ENCODE measurements at places on chromosomes 6 and 20.

DNA sequence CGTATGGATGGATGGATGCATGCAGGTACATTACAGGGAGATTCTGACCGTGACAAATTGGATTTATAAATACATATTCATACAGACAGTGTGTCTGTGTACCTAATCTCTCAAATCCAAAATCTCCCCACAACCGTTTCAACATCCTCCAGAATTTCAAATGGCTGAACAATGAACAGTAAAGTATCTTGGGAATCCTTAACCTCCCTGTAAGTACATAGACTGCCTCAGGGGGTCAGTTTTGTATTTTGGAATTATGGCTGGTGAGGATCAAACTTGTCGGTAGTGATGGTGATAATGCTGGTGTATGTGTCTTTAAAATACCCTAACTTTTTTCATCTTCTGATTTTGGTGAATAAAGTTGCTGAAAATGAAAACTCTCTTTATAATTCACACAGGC lies 246.2 kb downstream of the FOXC1 start:
- no peak for DNase-seq

DNA sequence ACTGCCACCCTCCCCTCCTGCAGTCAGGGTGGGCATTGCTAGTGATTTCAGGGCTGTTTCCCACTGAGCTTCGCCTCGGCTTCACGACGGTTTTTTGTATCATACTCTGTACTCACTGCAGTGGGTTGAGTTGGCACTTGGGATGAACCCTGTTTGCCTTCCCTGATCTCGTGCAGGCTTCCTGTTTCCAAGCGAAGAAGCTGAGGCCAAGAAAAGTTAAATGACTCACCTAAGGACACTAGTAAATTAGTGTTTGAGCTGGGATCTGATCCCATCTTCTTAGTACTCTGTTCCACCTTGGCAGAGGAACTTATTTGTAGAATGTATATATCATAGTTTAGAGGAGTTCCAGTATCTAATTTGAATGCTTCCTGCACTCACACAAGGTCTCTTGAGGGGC lies 50.3 kb upstream of the VSTM2L start:
- no peak for DNase-seq

GRCh38 chr6:46012834-46013233 lies 2.8 kb downstream of the CLIC5 start:
- DNase-seq = no peak

DNA sequence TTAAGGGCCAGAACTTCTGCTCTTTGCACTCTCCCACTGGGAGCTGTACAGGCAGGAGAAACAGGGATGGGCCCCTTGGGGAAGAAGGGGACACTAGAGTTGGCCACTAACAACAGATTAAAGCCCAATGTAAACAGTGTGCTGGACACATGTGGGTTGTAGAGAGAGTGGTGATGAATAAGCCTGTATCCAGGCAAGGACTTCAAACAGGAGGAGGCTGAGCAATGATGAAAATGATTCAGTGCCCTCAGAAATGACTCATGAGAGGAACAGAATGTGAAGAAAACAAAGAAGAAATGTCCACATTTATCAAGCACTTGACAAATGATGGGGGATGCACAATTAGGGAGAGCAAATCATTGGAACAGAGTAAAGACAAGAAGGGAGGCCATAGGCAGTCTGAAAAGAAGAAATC lies 242.3 kb downstream of the TBX18 start:
- no peak for DNase-seq

- DNase-seq = no peak
These were observed 322.9 kb upstream of the TFAP2D start for GRCh38 chr6:50390416-50390815.

DNA sequence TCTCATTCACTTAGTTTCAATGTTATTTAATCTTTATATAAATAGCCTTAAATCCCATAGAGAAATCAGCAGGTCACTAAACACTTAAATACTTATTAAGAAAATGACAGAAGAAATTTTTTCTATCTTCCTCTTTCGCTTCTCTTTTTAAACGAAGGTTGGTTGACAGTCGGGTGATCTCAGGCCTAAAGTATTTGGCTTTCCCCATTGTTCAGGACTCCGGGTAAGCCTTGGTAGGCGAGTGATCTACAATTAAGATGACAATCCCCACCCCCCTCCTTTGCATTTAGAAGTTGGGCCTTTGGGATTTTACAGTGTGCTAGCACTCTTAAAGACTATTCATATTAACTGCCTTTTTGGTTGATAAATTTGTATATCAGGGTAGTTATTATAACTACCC lies 19.7 kb upstream of the UTRN start:
- no peak for DNase-seq

- DNase-seq = no peak
These were observed 26.8 kb downstream of the C6orf89 start for GRCh38 chr6:36912586-36912985.

DNA sequence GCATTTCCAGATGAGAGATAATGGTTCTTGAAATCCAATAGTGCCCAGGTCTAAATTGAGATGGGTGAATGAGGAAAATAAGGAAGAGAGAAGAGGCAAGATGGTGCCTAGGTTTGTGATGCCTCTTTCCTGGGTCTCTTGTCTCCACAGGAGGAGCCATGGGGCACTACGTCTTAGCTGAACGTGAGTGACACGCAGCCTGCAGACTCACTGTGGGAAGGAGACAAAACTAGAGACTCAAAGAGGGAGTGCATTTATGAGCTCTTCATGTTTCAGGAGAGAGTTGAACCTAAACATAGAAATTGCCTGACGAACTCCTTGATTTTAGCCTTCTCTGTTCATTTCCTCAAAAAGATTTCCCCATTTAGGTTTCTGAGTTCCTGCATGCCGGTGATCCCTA lies 6.8 kb downstream of the HFE start:
- no peak for DNase-seq
